ENCODE measurements at places on chromosomes 2 and 18.

GRCh38 chr18:58896268-58896667 lies 31.6 kb downstream of the ZNF532 start:
- no peak for DNase-seq

DNA sequence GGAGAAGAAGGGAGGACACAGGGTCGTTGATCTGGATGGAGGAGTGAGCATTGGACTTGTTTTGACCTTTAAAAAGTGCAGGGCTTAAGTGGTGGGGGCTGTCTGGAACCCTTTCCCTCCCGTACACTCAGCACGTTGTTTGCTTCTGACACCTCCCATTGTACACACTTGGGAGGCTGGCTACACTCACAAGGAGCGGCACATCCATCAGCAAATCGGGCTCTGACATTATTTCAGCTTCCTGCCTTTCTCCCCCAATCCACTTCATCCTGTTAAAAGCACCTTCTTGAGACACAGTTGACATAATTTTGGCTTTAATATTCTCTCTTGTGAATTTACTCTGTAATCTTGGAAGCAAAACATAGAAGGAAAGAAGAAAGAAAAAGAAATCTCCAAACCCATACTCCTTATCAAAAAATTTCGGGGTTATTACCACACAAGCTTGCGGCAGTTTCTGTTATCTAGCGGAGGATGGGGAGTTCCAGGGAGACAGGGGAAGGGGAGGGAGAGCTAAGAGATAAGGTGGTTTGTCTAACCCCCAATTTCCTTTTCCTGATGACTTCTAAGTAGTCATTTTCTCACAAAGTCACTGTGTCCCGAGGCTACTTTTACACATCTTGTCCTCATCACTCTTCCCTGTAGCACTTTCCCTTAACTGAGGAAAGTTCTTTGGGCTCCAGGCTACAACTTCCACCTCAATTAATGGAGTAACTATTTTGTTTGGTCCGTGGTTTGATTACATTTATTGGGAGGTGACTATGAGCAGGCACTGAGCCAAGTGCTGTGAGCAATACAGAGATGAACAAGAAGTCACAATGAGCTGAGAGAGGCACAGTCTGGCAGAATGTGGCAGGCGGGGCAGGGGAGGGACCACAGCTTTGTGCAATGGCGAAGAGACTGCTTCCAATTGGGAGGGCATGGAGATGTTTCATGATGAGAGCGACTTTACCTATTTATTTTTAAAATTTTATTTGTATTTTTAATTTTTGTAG lies 240.1 kb upstream of the MEX3C start:
- no peak for DNase-seq

GRCh38 chr2:236554629-236555282 lies 14.9 kb upstream of the ACKR3 start:
- no peak for DNase-seq

- no peak for DNase-seq
Measured at GRCh38 chr2:102013206-102014040, 21.7 kb downstream of the IL1R2 start.

DNA sequence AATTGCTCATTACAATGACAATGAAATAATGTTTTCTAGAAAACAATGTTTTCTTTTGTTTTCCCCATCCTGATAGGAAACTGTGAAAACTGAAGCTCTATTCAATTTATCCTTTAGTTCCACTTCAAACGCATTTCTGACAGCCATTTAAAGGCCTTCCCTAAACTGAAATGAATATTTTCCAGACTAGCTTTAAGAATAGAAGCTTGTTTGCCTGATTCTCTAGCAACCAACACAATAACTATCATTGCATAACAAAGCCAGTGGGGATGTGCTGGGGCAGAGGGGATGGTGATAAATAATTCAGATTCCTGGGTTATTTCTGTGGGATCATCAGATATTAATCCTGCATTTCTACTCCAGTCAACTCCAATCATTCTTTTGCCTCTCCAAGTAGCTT lies 427.1 kb downstream of the RND3 start:
- DNase-seq: peak; percentile 52

DNA sequence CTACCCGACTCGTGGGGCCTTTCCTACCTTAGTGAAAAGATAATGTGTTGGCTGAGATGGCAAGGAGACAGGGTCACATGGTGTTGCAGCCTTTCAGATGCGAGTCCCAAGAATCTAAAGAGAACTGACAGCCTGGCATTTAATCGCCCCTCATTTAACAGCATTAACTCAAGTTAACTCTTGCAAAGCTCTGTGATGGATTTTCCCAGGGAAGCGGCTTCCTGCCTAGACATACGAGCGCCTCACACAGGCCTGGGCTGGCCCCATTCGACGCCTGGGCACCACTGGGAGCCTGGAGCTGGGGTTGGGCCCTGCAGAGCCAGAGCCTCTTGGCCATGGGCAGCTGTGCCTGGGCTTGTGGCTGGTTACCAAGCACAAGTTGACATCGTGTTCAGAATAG lies 140.8 kb downstream of the SEPTIN10 start:
- peak; percentile 79 for DNase-seq

- DNase-seq: peak; percentile 64
Measured at GRCh38 chr2:235106874-235107639, 155.2 kb downstream of the SH3BP4 start.

DNA sequence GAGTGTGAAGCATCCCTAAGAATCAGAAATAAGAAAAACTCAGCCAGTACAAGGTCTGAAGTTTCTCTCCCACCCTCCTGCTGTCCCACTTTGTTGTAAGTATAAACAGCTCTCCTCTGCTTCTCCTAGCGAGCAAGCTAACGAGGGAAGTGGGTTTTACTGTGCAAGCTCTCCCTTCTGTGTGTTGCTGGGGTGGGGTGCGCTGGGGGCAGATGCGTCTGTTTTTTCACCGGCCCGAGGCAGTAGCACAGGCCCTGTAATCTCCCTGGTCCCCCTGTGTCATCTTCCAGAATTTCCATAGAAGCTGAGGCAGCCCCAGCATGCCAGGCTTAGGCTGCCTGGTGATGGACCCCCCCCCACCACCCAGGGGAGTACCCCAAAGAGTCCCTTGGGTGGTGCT lies 9.4 kb upstream of the CXCR4 start:
- no peak for DNase-seq

- no peak for DNase-seq
Measured at GRCh38 chr2:205822579-205822978, 140.3 kb downstream of the NRP2 start.

DNA sequence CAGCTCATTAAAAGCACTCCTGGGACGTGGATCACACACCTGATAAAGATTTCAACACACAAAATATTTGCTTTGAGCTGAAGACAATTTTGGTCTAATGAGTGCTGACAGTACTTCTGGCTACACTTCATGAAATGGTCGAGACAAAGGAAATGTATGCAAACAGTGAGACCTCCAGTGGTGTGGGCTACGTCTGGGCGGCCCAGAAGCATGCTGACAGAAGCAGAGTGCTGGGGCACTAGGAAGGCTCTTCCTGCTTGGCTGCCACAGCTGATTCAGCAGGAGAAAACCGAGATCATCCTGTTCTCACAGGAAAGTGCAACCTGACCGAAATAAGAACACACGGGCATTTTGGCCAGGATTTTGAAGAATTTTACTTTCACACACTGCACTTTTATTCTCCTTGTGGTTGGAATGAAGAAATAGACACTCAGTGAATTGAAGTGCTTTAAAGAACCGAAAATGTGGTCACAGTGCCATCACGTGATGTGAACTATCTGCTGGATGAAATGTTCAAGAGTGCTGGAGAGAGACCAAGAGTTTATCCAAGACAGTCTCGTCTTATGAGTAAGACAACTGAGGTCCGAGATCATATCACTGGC lies 149.5 kb downstream of the CCBE1 start:
- DNase-seq: no peak

DNA sequence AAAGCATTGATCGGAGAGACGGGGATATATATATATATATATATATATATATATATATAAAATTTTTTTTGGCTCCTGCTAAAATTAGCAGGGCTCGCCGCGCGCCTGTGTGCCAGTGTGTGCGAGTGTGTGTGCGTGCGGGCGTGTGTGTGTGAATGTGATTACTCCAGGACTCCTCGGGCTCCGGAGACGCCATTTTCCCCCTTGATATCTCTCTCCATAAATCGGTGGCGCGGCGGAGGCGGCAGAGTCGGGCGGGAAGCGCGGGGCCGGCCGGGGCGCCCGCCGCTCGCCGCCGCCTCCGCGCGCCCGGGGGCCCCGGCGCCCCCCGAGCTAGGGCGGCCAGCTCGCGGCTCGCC lies 795 bp upstream of the SETBP1 start:
- DNase-seq: peak; percentile 8
